Stimulated activated CD4-positive, alpha-beta T cell treated with anti-CD3 and anti-CD28 coated beads, Interleukin-2, amount 100 ng/mL, for 4 hours (primary cell): ENCODE measurements at places on chromosomes 11 and 22.

DNA sequence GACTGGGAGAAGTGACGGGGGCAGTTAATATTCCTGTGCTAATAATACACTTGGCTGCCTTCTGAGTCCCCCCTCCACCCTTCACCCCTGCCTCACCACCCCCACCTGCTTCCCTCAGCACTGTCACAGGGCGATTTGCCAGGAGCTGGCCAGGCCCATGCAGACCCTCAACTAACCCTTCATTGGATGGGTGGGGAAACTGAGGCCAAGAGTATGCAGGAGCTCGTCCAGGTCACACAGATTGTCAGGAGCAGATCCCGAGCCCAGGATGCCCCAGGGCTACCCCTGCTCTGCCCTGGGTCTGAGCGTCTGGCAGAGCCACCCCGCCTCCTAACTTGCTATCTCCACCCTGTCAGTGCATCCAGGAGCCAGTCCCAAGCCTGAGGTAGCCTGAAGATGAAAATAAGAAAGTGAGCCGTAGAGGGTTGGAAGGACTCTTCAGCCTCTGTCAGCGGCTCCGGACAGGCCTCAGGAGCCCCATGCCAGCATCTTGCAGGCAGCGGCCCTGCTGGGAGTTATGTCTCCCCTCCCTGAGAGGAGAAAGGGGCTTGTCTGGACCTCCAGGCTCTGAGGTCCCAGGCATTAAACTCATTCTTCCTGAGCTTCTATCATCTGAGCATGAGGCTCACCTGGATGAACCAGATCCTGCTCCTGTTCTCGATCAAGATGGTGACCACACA is 6.2 kb downstream of the TPBGL start:
- DNase-seq: no peak

GRCh38 chr11:128908391-128909246 is 17.5 kb downstream of the KCNJ5 start:
- DNase-seq: no peak

DNA sequence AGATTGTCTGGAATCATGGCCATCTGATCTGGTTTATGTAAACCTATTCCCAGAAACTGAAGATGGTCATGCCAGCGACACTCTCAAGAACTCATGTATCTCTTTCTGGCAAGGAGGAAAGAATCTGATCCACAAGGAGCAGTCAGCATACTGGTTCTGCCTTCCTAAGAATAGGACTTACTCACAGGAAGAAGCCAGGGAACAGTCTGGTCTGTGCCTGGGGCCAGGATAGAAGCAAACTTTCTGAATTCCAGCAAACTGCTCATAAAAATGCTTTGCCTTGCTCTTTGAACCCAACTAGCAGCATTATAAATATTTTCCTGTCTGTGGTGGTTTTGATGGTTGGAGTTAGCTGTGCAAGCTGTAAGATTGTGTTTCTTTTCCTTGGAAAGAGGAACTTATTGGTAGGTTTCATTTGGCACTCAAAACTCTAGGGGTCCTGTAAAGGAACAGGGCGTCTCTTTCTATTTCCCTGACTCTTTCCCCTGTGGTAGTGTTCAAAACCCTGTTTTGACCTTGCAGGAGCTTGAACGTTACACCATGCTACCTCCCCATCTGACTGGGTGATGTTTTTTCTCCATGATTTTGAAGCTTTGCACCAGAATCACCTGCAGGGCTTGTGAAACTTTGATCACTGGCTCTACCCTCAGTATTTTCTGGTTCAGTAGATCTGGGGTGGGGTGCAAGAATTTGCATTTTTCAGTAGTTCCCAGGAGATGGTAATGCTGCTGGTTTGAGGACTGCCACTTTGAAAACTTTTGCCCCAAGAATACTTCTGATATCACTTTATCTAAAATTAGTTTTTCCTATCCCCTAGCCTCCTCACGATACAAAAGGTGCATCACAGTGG is 627.8 kb upstream of the ANO5 start:
- no peak for DNase-seq

DNA sequence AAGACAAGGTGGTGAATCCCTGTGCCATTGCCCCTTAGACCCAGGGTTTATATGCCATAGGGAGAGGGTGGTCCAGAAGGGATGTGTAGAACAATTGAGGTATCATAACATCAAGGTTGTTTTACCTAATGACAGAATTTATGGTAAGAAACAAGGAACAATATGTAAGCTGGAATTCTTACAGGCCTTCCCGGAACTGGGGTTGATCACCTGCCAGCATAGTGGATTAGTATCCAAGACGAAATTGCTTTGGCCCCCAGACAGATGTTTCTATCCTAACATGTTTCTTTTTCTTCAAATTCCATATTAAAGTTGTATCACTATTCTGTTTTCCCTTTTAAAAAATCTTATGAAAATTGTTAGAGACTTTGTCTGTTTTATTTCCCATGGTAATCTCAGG is 343.8 kb upstream of the ANO3 start:
- DNase-seq: no peak

GRCh38 chr11:76240161-76240540 is 33.8 kb upstream of the WNT11 start:
- DNase-seq: no peak

- no peak for DNase-seq
Measured at GRCh38 chr11:31814176-31814868, 3.2 kb upstream of the PAX6 start.

DNA sequence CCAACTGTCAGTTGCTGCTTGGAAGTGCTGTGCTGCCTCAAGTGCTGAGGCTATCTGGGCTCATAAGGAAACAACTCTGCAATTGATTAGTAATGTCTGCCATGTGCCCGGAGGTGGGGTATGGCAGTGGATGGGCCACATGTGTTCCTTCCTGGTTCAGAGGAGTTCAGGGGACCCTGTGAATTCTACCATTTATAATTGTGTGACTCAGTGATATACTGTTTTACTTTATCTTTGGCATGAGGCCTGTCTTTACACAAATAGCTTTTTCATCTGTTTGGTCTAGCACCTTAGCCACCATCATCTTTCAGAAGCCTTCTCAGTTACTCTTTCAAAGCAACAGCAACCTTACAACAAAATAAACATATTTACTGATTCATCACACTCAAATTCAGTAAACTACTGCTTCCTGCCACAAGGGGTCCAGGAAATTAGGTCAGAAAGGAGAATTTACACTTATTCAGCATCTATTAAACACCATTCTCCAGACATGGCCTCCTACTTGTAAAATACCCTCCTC is 20.9 kb downstream of the DKK3 start:
- DNase-seq: no peak
